ENCODE measurements at places on chromosomes 6 and 20. TPM values are rescaled to one million over a fixed set of nuclear protein-coding genes. Genes with fewer than 3 reads are reported as not detected.

The ABCF1 gene
- 87.1 TPM for total RNA-seq

The CLDN20 gene
- not detected for total RNA-seq

The ANKRD66 gene
- total RNA-seq = not detected

- no peaks in the 10 kb centered on the region for H3K36me3 ChIP-seq
- no peak for DNase-seq
- no peak overlapping the region for H3K27ac ChIP-seq
- H3K4me3 ChIP-seq = no peak overlapping the region
- H3K4me1 ChIP-seq = no peaks in the 10 kb centered on the region
These were observed 40.3 kb downstream of the AKAP7 start for GRCh38 chr6:131175564-131175963.

GRCh38 chr20:10022625-10023024, 12.2 kb upstream of the ANKEF1 start:
- H3K27me3 ChIP-seq = peaks cover 25% of the 10 kb centered on the region
- DNase-seq = no peak
- no peak overlapping the region for H3K4me3 ChIP-seq
- H3K4me1 ChIP-seq = no peaks in the 10 kb centered on the region
- peaks cover 1% of the 10 kb centered on the region for H3K36me3 ChIP-seq
- H3K27ac ChIP-seq = no peak overlapping the region

GRCh38 chr6:19824058-19824807, 12.9 kb upstream of the ID4 start:
- no peak for DNase-seq
- no peak overlapping the region for H3K4me3 ChIP-seq
- no peaks in the 10 kb centered on the region for H3K27me3 ChIP-seq

DNA sequence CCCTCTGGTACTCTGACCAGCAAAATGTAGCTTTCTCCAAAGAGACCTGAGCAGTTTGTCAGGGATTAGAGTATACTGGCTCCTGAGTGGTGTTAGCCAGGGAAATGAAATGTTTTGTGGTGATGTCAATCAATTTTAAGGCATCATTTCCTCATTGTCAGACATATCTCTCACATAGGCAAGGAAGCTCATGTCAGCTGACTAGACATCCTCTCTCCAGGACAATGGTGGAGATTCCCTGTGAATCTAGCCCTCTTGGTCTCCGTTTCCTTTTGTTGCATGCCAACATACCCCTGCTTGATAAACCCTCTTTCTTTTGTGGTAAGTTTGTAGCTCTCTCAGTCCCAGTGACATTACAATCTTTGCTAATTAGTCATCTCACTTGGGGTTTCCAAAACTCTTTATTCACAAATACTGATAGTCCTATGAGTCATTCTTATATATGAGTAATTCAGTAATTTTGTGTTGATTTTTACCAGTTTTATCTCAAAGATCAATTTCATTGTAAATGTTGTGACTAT, 135.6 kb upstream of the PTPRK start:
- peak; percentile 16 for DNase-seq
- peak overlapping the region; percentile 74 for H3K27ac ChIP-seq
- peaks cover 31% of the 10 kb centered on the region for H3K4me1 ChIP-seq
- H3K27me3 ChIP-seq = peaks cover 10% of the 10 kb centered on the region

GRCh38 chr6:64415926-64416325, 780.3 kb downstream of the PHF3 start:
- H3K36me3 ChIP-seq = no peaks in the 10 kb centered on the region
- H3K27ac ChIP-seq = no peak overlapping the region
- no peak overlapping the region for H3K4me3 ChIP-seq
- DNase-seq = no peak

All from activated CD4-positive, alpha-beta memory T cell treated with anti-CD3 and anti-CD28 coated beads for 36 hours (primary cell).